ENCODE measurements at places on chromosomes 12 and 14.

- peak; percentile 34 for DNase-seq
These were observed 141.6 kb upstream of the MAX start for GRCh38 chr14:65243766-65244442.

DNA sequence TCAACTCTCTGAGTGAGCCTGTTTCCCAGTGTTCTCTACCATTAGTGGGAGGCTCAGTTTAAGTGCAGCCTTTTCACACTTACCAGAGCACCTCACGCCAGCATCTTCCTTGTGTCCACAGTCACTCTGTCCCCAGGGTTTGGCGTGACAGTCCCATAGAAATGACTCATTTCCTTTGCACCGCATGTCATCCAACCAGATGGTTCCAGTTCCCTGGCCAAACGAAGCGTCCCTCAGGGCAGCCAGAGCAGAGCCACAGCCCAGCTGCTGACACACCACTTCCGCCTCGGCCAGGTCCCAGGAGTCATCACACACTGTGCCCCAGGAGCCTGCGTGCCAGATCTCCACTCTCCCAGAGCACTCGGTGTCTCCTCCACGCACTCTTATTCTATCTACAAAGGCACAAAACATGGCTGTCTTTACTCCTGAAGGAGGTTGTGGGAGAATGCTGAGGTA lies 65.4 kb downstream of the ACSM4 start:
- no peak for DNase-seq

- DNase-seq, result no peak
These were observed 234.5 kb upstream of the PLXNC1 start for GRCh38 chr12:93913845-93914244.

GRCh38 chr12:9856151-9856550 lies 13.0 kb downstream of the CLEC2B start:
- no peak for DNase-seq

GRCh38 chr12:118038137-118038536 lies 21.6 kb downstream of the RFC5 start:
- no peak for DNase-seq

GRCh38 chr12:3571323-3571722 lies 80.3 kb downstream of the PRMT8 start:
- no peak for DNase-seq

GRCh38 chr14:100475268-100475667 lies 111.9 kb downstream of the BEGAIN start:
- no peak for DNase-seq

- DNase-seq, result no peak
These were observed 275.5 kb downstream of the ALG10 start for GRCh38 chr12:34297790-34298164.

Data from CD4-positive, alpha-beta T cell treated with Interleukin-2 at 100 ng/mL for 4 hours (primary cell).